ENCODE measurements at places on chromosomes 7 and 10.

GRCh38 chr10:5896208-5897052 is 6.4 kb downstream of the FBH1 start:
- DNase-seq: no peak

DNA sequence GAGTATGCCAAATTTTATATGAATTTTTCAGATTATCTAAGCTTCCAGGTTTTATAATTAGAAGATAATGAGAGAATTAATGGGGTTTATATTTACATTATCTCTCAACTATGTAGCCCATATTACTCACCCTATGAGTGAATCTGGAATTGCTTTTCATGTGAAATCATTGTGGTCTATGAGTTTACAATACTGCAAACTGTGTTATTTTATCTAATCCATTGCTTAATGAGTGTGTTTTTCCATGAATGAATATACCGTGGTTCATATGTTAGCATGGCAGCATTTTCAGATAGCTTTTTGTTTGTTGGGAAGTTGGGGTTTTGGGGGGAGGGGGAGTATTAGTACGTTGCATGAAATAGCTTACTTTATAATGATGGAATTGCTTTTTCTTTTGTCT is 44.5 kb downstream of the FGFBP3 start:
- no peak for DNase-seq

DNA sequence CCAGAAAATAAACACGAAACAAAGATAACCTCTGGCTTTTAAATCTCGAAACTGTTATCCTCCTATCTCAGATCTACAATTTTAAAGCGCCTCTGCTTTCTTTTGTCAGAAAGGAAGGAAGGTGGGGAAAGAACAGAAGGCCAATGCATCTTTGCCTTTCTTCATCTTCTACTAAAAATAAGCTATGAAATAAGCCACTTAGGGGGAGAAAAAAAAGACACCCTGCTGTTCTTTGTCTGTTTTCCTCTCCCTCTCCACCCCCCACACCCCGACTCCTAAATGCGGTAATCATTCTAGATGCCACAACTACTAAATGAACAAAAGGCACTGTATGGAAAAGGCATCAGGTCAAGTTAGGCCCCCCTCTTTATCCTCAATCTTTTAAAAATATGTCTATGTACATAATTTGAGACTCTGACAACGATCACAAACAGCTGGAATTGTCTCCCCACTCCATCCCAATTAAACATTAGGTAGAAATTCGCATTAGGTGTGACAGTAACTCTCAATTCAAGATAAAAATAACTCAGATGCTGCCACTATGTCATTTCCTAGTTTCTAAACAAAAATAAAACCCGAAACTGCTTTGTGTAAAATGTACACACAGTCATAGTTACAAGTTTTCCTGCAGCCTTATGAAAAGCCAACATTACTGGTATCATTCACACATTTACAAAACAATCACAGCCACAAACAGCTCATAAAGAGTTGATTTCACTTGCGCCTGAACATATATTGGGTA is 2.4 kb downstream of the UBE2H start:
- DNase-seq: no peak

DNA sequence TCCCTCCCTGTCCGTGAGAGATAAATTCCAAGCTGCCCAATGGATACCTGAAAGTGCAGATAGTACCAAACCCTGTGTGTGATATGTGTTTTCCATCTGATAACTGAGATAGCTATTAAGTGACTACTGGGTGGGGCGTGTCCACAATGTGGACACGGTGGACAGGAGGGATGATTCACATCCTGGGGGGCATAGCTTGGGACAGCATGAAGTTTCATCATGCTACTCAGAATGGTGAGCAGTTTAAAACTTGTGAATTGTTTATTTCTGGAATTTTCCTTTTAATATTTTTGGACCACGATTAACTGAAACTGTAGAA is 158.6 kb downstream of the CREB5 start:
- DNase-seq: no peak

- no peak for DNase-seq
Observed at GRCh38 chr7:112306903-112307302, 100.4 kb downstream of the ZNF277 start.

- no peak for DNase-seq
Observed at GRCh38 chr10:97778452-97779302, 6.9 kb upstream of the SFRP5 start.

- DNase-seq: no peak
Observed at GRCh38 chr7:105101864-105102263, 87.9 kb downstream of the KMT2E start.

GRCh38 chr7:47901542-47901941 is 46.7 kb downstream of the PKD1L1 start:
- no peak for DNase-seq

GRCh38 chr10:10911035-10911434 is 106.6 kb upstream of the CELF2 start:
- no peak for DNase-seq
